ENCODE measurements at places on chromosomes 6 and 20.

- no peak for DNase-seq
Observed at GRCh38 chr6:74250161-74250818, 554.3 kb downstream of the CD109 start.

DNA sequence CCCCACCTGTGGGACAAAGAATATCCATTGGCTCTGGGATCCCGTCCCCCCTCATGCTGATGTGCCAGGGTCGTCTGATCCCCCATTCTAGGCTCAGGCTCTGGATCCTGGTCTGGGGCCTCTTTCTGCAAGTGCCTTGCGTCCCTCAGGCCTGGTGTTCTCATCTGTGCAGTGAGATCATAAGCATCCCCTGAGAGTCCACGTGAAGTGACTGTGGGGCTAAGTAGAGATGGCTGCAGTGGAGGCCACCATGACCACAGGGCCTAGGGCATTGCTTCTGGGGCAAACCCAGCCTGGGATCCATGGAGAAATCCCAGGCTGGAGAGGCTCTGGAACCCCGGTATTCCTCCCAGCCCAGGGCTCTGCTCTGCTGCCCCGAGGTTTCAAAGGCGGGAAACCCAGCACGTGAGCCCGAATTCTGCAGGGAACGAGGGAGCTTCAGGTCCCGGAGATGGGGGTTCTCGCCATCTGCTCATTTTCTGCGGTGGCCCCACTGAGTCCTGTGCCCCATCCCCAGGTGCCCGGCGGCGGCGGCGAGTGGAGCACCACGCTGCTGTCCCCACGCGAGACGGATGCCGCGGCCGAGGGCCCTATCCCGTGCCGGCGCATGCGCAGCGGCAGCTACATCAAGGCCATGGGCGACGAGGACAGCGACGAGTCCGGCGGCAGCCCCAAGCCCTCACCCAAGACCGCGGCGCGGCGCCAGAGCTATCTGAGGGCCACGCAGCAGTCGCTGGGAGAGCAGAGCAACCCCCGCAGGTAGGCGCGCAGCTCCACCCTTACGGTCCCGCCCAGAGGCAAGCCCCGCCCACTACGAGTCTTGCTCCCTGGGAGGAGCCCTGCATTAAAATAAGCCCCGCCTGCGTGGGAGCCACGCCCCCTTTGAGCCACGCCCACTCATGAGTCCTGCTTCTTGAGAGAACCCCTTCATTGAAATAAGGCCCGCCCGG is 105.5 kb upstream of the MYL9 start:
- DNase-seq: peak; percentile 17

GRCh38 chr6:45518013-45518720 is 140.4 kb upstream of the SUPT3H start:
- no peak for DNase-seq

DNA sequence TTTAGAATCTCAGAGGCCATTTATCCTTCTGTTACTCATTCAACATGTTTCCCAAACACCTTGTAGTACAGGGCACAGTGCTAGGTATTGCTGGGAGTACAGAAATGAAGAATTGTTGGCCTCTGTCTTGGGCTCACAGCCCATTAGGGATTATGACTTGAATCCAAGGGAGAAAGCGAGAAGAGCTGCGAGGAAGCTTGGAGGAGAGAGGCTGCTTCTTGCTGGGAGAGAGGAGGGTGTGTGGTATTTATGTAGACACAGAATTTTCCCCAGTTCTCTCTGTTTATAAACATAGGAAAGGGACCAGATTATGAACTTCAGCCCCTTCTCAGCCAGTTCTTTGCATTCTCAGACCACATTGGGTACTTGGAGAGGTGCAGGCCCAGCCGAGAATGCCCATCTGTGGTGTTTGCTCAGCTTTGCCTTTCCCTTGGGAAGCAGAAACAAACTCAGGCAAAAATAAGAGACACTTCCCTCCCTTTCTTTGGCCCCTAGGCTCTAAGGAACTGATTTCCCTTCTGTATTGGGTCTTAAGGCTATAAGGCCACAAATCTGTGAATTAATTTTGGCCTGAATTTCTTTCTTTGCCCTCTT is 17.9 kb downstream of the CHMP4B start:
- DNase-seq: no peak

- no peak for DNase-seq
Observed at GRCh38 chr6:131740161-131740560, 29.3 kb upstream of the CTAGE9 start.

DNA sequence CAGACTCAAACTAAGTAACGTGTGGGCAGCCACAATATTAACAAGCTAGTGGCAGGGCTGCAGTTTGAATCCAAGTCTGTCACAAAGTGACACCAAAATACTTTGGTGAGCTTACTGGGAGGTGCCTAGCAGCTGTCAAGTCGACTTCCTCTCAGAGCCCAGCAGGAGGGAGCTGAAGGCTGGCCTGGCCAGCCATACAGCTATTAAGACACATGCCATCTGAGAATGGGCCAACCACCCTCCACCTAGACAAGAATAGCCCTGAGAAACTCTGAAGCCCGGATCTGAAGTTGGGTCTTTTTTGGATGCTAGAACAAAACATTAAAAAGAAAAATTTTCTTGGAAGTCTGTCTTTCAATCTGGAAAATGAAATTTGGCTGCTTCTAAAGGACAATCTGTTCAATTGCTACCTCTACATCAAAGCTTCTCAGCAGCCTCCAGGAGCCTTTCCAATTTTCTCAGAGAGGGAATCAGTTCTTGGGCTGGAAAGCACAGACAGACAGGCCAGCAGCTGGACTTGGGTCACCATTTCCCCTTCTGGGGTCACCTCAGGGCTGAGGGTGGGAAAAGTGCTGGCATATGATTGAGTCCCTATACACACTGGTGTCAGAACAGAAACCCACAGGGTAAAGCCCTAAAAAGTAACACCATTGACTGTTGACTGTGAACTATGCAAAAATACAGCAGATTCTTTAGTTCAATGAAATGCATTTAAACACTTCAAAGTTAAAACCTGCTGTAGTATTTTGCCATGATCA is 42.9 kb downstream of the UQCC1 start:
- DNase-seq: peak; percentile 45

DNA sequence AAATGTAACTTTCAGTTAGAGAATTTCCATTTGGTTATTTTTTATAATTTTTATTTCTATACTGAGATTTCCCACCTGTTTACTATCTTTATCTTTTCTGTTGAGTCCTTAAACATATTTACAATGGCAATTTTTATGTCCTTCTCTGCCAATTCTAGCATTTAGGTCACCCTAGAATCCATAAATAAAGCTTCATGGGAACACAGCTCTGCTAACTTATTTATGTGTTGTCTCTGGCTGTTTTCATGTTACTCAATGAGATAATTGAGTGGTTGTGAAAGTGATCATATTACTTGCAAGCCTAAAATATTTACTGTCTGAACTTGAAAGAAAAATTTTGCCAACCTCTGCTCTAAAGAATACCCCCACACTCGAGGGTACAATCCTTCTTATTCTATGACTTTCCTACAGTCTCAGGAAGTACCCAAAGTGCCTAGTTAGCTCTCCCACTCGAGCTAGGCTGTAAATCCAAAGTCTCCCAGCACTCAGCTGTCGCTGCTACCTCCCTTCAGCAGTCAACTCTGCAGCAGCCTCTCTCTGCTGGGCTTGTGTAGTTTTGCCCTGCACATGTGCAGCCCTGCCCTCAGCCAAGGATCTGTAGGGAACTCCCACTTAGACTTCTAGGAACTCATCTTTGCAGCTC is 53.5 kb upstream of the GCLC start:
- DNase-seq: no peak

DNA sequence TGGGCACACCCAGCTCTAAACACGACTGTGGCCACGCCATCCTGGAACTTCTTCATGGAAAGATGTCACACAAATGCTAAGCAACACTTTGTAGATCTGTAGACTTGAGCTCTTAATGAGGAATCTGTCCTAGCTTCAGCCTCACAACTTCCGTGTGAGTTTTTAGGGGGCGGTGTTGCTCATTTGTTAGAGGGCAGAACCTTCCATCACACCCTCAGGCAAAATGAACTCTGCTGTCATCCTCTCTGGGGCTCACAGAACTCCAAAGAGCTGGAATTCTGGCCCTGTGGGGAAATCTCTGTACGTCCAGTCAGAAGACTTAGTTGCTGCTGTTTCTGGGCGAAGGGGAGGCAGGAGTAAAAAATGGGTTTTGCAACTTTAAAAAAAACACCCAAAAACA is 49.8 kb downstream of the NRN1 start:
- DNase-seq: no peak

GRCh38 chr6:36196113-36196879 is at the start of gene BRPF3:
Gene BRPF3, plus strand, starts transcription at chr6:36196744. Its CDS starts 3,579 bp downstream, at chr6:36200323.
- DNase-seq: peak; percentile 80

DNA sequence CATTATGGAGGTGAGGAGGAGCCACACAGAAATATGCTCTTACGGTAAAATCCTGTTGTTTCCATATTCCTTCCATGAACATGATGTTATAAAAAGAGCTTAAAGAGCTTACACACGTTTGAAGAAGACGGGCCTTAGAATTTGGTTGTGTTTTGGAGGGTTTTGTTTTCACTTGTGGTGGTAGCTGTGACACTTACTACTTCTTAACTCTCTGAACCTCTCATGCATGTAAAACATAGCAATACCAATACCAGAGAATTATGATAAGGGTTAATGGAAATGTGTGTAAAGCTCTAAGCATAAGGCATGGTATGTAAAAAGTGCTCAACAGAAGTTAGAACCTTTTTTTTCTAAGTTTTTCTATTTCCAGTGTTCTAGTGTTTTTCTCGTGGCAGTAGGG is 256.1 kb upstream of the KCNQ5 start:
- DNase-seq: no peak

- DNase-seq: no peak
Observed at GRCh38 chr20:52668626-52669025, 303.5 kb upstream of the TSHZ2 start.

DNA sequence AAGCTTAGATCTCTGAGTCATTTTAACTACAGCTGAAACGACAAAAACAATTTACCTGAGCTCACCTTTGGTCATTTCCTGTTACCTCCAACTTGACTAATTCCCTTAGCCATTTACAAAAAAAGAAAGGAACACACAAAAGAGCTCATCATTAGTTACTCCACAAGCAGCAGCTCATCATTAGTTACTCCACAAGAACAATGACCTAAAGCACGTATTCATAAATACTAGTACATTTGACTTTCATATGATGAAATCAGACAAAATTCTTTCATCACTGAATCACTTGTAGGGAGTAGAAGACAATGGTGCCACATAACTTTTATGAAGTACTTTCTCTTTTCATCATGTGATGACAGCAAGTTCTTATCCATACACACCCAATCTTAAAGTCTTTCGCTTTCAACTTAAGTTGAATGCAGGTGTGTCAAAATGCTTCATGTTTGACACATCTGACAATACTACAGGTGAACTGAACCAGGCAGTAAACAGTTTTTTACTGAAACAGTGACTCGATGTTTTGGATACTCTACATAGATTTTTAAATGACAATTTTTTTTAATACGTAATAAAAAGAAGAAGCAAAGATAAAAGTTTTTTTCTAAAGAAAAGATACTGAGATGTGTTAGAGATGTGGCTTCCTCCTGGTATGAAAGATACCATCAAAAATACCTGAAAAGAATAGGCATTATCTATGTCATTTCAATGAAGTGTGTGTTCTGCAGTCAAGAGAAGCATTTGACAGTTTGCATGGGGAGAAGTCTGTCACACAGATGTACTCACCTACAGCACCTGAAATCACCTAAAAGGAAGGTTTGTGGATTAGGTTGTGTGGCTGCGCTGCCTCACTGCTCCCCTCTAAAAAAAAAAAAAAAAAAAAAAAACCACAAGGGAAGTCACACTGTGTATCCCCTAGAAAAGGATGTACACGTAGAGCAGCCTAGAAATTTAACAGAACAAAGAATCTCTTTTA is 109.1 kb downstream of the PRDM1 start:
- no peak for DNase-seq

DNA sequence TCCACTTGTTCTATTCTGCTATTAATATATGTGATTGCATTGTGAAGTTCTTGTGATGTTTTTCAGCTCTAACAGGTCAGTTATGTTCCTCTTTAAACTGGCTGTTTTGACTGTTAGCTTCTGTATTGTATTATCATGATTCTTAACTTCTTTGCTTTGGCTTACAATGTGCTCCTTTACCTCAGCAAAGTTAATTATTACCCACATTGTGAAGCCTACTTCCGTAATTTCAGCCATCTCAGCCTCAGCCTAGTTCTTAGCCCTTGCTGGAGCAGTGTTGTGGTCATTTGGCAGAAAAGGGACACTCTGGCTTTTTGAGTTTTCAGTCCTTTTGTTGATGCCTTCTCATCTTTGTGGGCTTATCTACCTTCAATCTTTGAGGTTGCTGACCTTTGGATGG is 440.2 kb downstream of the TBC1D32 start:
- no peak for DNase-seq

DNA sequence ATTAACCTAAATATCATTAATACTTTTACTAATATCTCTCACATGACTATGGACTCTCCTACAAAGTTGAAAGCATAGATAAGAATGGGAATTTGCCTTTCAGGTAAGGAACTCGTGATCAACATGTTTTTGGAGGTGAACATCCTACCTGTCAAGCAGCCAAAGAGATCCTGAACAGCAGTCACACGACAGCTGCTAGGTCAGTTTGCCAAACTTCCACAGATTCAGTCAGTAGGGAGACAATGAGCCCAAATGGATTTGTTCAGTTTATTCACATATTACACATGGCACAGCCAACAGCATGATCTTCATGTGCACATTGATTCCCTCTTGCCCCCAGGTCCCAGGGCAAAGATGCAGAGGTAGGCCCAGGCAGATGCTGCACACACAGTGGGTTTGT is 86.1 kb upstream of the LOC128125822 start:
- DNase-seq: no peak

- no peak for DNase-seq
Observed at GRCh38 chr6:120137492-120137891, 787.9 kb upstream of the MAN1A1 start.

- no peak for DNase-seq
Observed at GRCh38 chr6:39416026-39416425, 93.5 kb upstream of the KCNK16 start.

DNA sequence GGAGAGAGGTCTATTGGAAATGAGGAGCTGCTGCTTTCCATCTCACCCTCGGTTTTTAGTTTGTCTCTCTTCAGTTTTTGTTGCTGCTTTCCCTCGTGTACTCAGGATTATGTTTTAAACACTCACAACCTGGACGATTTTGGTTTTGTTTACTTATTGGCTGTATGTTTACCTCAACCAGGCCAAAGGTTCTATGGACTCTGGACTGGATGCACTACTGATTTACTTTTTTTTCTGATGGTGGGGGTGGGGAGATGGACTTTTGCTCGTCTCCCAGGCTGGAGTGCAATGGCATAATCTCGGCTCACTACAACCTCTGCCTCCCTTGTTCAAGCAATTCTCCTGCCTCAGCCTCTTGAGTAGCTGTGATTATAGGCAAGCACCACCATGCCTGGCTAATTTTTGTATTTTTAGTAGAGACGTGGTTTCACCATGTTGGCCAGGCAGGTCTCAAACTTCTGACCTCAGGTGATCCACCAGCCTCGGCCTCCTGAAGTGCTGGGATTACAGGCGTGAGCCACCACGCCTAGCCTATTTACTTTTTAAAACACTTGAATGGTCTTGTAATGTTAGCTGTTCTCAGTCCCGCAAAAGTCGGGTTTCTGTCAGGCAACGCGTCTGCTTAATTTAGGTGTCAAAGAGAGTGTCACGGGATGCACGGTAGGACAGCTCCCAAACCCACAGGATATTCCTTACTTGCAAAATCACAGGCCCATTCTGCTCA is 148.2 kb upstream of the RIPOR2 start:
- no peak for DNase-seq
